Stimulated activated CD4-positive, alpha-beta T cell treated with anti-CD3 and anti-CD28 coated beads, TNF-alpha, amount 100 ng/mL, for 24 hours (primary cell): ENCODE measurements at places on chromosomes 2 and 18.

DNA sequence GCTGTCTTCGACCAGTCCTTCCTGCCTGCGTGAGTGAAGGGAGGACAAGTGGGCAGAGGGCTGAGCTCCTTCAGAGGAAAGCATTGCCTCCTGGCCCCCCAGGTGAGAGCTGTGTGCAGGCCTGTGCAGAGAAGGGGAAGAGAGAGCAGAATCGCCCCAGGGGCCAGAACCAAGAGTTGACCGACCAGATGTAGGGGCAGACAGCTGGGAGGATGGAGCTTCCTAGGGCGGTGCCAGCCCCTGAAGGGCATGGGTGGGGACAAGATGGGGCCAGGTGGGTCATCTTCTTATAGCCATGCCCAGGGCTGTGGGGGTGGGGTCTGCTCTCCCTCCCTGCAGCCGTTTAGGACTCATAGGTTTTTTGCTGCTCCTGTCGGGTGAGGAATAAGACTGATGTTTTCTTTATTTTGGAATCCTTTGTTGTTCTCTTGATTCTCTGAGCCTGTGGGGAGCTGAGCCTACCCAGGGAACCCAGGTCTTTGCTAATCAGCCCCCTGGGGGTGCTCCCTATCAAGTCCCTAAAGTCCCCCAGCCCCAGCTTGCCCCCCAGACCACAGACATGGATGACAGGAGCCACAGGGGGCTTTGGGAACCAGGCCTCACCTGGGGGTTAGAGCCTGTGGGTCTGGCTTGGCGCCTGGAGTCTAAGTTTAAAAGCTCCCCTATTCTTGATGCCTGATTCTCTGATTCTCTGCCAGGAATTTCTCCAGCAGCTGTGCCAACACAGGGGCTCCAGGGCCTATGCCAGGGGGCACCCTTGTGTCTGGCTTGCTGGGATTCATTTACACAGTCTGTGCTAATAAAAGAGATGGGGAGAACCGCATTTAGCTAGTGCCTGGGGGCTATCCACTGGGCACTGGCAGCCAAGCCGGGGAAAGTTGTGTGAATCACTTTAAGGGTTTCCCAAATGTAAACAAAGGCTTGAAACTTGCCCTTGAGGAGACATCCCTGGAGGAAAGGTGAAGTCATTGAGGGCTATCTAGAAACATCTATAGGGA is 9.3 kb upstream of the EFHD1 start:
- DNase-seq: no peak

GRCh38 chr2:200199576-200200263 is 106.8 kb upstream of the SPATS2L start:
- DNase-seq: no peak

DNA sequence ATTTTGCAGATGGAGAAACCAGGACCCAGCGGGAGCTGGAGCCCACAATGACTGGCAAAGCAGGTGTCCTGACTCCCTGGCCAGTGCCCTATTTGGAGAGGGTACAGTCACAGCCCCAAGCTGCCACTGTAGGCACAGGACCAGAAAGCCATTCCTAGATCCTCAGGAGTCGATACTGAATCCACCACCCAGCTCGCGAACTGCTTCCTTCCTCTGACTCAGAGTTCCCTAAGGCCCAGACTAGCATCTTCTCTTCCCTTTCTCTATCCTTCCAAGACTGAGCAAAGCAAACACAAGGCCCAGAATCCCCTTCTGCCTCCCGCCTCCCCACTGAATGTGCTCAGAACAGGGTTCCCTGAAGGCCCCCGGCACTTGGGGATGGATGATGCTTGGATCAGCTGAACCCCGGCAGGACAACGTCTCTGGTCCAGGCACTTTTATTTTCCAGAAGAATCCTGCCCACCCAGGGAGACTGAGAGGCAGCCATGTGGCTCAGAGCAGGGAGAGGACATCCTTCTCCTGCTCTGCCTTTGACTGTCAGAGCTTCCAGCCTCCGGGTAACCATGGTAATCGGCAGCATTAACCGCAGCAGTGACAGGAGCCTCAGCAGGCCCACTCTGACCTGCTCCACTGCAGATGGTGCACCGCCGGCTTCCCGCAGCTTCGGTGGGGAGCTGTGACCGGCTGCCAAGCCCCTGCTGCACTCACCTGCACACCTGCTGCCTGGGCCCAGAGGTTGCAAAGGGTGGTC is 34.8 kb upstream of the KLHL29 start:
- no peak for DNase-seq

GRCh38 chr18:9681217-9681616 is 26.9 kb upstream of the RAB31 start:
- DNase-seq: no peak

DNA sequence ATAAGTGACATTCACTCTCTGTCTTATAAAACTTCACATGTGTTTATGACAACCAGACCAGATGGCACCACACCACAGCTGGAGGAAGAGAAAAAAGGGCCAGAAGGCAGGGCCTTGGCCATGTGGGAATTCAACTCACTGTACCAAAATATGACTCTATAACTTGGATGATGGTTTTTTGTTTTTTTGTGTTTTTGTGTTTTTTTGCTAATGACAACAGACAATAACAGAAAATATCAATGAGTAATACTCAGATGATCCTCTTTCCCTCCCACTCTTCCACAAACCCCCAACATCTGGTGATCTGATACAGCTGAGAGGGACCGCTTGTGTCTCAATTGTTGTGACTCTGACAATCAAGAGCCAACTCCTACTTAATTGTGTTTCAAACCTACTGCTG is 12.4 kb downstream of the NMI start:
- no peak for DNase-seq

- DNase-seq: no peak
Observed at GRCh38 chr2:232963913-232964312, 49.1 kb downstream of the NGEF start.

DNA sequence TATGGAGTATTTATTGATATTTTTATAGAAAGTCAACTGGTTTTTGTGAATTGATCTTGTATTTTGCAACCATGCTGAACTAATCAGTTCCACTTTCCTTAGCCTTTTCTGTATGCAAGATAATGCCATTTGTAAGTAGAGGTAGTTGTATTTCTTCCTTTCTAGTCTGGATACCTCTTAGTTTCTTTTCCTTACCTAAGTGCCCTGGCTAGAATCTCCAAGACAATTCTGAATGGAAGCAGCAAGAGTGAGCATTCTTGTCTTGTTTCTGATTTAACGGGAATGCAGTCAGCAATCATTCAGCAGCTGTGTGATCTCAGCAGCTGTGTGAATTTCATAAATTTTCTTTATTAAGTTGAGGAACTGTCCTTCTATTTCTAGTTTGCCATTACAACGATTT is 73.4 kb downstream of the NRXN1 start:
- no peak for DNase-seq

DNA sequence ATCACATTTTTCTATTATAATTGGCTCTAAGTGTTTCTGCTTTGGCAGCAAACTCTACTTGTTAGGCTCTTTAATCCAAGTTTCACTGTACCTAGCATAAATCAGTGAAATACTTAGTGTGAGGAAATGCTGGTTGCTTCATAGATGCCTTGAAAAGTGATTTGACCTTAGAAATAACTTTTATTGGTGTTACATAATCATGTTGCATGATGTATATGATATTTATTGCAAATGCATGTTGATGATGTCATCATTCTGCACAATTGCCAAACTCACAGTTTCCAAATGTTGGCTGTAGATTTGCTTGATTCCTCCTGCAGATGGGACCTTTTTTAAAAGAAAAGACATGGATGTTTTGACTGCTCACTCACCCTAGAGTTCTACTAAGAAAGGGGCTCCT is 137.6 kb upstream of the BCL2L11 start:
- DNase-seq: no peak

- no peak for DNase-seq
Observed at GRCh38 chr2:99470957-99471356, 18.9 kb downstream of the REV1 start.

GRCh38 chr18:75249175-75249518 is 38.5 kb downstream of the TSHZ1 start:
- no peak for DNase-seq

DNA sequence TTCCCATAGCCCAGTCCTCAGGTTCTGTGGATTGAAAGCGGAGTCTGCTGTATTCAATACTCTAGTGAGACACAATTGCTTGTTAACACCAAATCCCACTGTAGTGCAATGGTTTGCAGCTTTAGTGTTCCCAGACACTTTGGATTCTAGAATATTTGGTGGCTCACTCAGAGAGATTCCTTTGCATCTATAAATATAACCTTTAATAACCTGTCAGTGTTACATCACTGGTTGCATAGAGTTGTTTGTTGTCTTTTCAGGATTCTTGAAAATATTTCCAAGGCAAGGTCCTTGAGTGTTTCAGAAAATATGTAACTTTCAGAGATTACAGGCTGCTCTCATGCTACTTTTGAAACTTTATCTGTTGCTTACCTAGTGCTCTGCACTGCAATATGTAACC is 157.5 kb downstream of the ZEB2 start:
- no peak for DNase-seq
